ENCODE measurements at places on chromosomes 4 and X. TPM values are rescaled to one million over a fixed set of nuclear protein-coding genes. Genes with fewer than 3 reads are reported as not detected.

DNA sequence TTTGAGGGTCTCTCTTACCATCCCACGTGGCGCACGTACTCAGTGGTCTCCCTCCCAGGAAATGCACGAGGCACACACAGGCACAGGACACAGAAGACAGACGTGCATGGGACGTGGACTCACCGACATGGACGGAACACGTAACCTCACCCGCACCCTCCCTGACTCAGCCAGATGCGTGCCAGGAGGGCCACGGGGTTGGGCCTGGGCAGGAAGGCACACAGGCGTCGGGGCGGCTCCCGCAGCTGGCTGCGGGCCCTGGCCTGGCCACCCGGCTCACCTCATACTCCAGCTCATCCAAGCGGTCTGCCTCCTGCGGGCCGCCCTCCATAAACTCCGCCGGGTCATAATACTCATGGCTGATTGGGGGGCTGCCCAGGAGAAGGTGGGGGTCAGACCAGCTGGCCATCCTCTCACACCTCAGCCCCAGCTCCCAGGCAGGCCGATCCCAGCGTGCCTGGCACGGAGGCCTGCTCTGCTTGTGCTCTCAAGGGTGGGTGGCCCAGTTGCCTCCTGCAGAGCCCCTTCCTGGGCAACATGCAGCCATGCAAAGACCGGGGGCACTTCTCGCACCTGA lies 12.6 kb downstream of the SSR4 start:
- no peak for DNase-seq

DNA sequence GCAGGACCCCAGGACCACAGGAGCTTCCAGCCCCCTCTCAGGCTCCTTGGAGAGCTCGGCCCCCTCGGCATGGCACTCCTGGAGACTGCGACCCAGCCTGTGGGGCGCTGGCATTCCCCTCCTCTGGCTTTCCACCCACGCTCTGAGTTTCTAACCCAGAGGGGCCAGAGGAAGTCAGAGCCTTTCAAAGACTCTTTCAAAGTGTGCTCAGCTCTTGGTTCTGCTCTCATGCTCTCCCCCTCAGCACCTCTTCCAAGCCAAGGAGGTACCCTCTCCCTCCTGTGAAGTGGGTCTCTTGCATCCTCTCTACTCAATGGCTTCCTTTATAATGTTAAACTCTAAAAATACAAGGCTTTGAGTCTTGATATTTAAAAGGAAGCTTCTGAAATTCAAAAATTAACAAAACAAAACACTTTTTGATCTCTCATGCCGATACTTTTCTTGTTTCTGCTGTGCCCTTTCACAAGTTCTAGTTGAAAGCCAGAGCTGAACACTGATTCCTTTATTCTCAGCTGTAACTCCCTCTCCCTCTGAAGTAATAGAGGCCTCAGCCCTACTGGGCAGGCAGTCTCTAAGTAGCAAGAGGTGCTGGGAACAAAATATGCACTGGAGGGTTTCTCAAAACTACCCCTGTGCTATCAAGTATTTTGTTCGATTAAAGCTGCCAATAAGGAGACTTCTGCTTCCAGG lies 82.8 kb downstream of the NAT8L start:
- no peak for DNase-seq

DNA sequence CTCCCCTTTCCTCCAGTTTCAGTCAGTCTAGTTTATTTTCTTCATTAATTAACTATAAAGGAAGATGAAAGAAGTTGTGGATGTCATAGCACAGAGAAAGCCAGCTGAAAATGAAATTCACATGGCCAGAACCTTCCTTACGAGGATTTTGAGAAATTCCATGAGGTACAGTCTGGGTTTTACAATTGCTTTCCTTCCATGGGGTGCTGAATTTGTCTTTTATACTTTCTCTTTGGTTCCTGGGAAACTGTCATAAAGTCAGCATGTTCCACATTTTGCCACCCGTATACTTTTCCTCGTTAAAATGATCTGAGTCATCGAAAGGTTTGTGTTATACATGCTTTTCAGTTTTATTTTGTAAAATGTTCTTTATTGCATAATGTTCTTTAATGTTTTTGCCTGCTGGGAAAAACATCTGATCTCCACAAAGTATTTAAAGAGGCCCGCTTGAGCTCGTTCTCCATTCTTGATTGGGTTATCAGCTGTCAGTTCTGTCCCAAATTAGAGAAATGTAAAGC lies 78.1 kb upstream of the CLDN34 start:
- no peak for DNase-seq

GRCh38 chr4:45033676-45034419 lies 307.5 kb upstream of the GNPDA2 start:
- DNase-seq, result no peak

DNA sequence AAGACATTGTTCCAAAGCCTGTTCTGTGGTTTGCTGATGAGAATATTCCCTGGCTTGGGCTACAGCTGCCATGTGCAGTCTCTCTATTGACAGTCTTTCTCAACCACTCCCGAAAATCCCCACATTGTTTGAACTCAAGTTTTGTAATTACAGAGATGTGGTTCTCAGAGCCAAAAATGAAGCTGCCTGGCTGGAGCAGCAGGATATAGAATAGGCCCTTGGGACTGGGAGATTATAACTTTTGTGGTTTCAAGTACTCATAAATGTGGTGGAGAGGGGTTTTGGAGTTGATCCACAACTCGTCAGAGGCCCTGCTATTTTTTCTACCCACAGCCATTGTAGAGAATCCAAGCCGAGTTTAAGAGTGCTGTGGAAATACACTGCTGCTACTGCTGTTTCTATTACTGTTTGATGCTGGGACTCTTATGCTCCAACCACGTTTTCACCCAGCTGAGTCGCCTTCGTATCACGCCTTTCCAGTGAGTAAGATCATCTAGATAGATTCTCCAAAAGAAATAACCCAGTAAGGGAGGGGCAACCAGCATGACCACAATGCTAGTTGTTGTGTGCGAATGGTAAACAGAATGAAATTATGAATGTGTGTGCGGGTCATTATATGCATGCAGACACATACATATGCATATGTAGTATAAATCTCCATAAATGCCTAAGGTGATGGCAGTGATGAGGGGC lies 57.1 kb upstream of the ATXN3L start:
- DNase-seq, result no peak

DNA sequence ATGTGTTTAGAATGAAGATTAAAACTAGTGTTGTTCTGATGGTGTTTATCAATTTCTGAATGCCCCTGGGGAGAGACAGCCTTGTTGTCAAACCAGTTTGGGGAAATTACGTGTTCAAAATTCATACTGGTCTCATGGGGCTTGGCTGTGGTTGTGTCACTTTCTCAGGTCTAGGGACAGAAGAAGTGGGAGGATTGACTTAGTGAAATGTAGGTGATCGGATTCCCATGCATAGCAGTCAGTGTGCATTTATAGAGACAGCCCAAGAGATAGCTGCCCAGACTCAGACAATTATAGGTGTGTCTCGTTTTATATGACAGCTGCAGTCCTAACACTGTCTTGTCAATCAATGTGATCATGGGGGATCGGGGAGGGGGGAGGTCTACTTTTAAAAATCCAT lies 94.4 kb upstream of the CLCN4 start:
- DNase-seq, result no peak

DNA sequence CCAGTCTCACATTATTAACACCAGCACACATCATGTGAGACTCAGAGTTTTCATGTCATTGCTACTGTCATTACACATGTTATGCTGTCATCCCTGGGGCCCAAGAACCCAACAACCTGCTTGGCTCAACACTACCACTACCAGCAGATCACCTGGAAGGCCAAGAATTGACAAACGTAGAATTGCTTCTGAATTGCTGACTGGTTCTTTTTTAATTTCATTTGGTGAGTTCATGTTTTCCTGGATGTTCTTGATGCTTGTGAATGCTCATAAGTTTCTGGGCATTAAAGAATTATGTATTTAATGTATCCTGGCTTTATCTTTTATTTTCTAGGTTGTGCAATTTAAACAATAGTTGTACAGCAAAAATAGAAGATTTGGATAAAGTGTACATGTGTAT lies 40.2 kb downstream of the ACTRT1 start:
- DNase-seq, result no peak

DNA sequence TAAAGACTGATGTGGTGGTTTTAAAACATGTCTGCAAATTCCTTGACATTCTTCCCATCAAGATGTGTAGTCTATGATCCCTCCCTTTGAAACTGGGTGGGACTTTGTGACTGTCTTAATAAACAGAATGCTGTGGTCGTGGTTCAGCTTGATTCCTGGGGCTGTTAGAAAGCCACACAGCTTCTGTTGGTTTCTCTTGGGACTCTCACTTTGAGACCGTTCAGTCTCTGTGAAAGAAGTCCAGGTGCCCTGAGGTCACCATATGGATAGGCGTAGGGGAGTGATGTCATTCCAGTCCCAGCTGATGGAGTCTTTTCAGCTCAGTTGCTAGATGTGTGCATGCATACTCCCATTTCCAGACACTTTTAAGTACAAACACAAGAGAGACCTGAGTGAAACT lies 216.6 kb downstream of the KDR start:
- no peak for DNase-seq

- DNase-seq, result no peak
Observed at GRCh38 chr4:8689741-8690140, 97.2 kb downstream of the CPZ start.

- DNase-seq, result no peak
Observed at GRCh38 chr4:57131849-57132742, 21.9 kb upstream of the IGFBP7 start.

DNA sequence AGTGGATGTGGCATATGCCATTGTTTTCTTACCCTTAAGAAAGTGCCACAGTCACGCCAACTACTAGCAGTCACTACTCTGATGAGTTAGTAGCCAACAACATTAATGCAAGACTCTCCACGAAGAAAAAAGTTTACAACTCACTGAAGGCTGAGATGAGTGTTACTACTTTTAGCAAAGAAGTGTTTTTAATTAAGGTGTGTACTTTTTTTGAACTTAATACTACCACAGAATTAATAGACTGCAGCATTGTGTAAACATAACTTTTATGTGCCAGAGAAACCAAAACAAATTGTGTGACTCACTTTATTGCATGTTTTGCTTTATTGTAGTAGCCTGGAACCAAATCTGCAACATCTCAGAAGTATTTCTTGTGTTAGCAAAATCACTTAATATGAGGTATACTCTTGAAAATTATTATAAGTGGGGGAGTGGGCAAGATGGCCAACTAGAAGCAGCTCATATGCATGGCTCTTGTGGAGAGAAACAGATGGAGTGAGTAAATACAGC lies 2.2 kb upstream of the UGT2B4 start:
- DNase-seq, result no peak

GRCh38 chrX:68719904-68720614 lies 72.6 kb downstream of the STARD8 start:
- peak; percentile 4 for DNase-seq

DNA sequence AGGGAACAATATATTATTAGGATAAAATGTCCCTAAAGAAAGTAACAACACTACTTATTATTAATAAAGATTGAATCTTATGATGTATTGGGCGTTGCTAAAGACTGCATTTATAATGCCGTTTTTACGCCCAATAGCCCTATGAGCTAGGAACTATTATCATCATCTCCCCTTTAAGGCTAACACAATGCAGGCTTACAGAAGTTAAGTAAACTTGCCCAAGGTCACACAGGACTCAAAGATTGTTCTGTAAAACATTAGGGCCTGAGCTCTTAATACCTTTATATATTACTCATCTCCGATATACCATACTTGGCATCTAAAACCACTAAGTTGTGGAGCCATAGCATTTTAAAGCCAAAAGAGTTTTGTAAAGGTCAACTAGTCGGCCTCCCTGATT lies 149.5 kb downstream of the FAM13A start:
- no peak for DNase-seq

GRCh38 chrX:71577682-71578081 lies 555 bp upstream of the GCNA start:
- DNase-seq, result no peak

GRCh38 chr4:76744241-76744921 lies 153.6 kb downstream of the SOWAHB start:
- no peak for DNase-seq

DNA sequence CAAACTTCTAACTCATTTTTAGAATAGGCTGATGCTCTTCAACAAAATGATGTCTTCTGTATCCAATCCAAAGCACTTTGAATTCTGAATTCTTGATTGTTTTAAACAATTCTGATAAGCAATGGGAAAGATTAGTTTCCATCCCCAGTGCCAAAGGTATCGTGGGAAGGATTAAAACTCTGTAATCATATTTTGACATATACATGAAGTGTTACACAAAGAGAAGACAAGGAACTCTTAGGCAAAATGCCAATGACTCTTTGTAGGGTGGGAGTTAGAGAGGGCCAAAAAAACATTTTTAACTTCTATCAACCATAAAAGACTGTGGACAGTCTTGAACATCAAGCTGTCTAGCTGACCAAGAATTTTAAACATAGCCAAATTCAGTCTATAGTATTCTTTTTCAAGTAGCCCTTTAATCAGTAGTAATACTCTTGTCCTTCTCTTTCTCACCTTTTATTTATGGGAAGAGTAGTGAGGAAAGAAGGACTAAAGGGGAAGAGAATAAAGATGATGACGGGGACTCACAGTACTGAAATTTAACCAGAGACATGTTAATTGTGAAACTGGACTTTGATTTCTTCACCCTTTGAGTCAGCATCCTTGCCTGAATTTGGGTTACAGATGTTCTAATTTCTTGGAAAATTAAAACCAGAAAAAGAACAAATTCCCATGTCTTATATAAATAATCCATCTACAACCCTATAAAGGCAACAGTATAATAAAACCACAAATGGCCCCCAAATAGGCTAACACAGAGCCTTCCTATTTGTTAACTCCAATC lies 51.8 kb upstream of the VEGFD start:
- no peak for DNase-seq

DNA sequence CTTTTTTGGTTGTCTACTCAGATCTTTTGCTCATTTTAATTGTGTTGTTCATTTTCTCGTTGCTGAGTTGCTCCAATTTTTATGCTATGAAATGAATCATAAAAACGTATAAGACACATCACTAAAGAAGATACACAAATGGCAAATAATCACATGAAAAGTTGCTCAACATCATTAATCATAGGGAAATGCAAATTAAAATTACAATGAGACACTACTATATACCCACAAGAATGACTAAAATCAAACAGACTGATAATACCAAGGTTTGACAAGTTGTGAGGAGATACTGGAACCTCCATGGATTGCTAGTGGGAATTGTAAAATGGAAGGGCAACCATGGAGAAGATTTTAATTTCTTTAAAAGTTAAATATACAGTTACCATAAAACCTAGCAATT lies 17.0 kb downstream of the GSTCD start:
- no peak for DNase-seq

GRCh38 chr4:158056689-158057245 lies 116.1 kb downstream of the GASK1B start:
- no peak for DNase-seq

CLNK gene
- total RNA-seq, result not detected

DCHS2 gene
- not detected for total RNA-seq

NDNF gene
- not detected for total RNA-seq

PRDM8 gene
- 7.0 TPM for total RNA-seq

ADGRL3 gene
- total RNA-seq, result 0.03 TPM

PNMA5 gene
- total RNA-seq, result 0.10 TPM

LGI2 gene
- not detected for total RNA-seq

AFF2 gene
- total RNA-seq, result not detected

GSPT2 gene
- total RNA-seq, result not detected

CCDC110 gene
- total RNA-seq, result not detected
